ENCODE measurements at places on chromosomes 6 and 20.

GRCh38 chr6:132693478-132693877 is 20.4 kb downstream of the VNN1 start:
- DNase-seq, result no peak

- DNase-seq, result no peak
Measured at GRCh38 chr6:14423955-14424354, 306.4 kb downstream of the CD83 start.

DNA sequence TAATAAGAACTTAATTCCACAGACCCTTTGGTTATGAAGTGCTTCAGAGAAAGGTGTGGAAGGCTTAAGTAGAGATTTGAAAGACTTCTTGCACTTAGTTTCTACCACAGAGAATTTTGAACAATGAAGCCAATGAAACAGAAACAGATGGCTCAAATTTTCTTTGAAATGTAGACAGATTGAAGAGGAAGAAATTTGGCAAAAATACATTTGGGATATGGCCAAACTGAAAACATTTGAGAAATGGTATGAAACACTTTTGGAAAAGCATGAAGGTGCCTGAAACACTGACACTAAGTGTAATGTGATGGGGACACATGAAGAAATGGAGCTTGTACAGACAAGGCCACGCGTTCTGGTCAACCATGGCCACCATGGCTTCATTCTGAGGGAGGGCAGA is 272.4 kb upstream of the EXOC2 start:
- DNase-seq, result no peak

DNA sequence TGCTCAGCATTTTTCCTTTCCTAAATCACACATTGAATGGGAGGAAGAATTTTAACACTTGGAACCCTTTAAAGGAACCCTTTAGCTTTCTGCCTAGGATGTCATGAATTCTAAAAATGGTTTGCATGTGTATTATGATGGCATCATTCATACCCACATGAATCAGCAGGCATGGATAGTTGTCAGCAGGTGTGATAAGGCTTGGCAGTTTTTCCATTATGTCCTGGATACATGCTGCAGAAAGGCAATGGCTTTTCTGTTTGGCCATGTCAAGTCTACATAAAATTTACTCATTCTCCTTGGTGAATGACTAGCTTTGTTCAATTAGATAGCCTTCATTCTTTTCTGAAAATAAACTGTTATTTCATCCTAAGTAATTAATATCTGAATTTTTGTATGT is 353.7 kb downstream of the GRIK2 start:
- DNase-seq, result no peak

Measured in T follicular helper cell (primary cell).